ENCODE measurements at places on chromosomes 7 and 10. TPM values are rescaled to one million over a fixed set of nuclear protein-coding genes. Genes with fewer than 3 reads are reported as not detected.

TMEM196 gene
- total RNA-seq: not detected

MEOX2 gene
- not detected for total RNA-seq

HSPA12A gene
- not detected for total RNA-seq

ASL gene
- total RNA-seq: 36.6 TPM

CTNNA3 gene
- not detected for total RNA-seq
